Hematopoietic multipotent progenitor cell treated with erythropoietin and hydrocortisone succinate and interleukin-3 and kit ligand, for 17 days (in vitro differentiated cells): ENCODE measurements at places on chromosomes 4 and X.

- no peak for DNase-seq
Measured at GRCh38 chrX:26050099-26050498, 88.0 kb upstream of the MAGEB18 start.

DNA sequence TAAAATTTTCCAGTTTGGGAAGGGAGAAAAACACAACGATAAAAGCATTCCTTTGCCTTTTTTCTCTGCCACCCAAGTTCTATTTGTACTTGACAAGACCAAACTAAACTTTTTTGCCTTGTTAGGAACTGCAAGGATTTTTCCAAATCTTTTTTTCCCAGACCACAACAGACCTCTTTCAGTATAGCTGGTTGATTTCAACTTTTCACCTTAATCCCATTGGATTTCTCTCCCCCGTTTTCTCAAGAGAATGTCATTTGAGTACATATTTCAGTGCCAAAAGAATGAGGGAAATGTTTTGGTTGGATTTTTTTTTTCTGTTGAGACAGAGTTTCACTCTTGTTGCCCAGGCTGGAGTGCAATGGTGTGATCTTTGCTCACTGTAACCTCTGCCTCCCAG is 18.5 kb upstream of the SGMS2 start:
- DNase-seq: no peak

GRCh38 chr4:153809307-153809706 is 20.4 kb upstream of the SFRP2 start:
- no peak for DNase-seq

DNA sequence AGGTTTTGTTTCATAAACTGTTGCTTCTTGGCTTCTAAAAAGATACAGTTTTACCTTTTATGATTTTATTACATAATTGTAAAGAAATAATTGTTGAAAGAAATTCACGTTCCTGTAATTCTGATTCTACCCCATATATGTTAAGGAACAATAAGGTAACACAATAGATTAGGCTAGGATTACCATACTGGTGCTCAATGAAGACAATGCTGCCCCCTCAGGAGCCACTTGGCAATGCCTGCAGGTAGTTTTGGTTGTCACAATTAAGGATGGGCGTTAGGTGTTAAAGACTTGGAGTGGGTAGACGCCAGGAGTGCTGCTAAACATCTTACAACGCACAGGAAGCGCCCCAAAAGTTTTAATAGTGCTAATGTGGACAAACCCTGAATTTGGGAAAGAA is 133.2 kb downstream of the NLGN4X start:
- DNase-seq: no peak

DNA sequence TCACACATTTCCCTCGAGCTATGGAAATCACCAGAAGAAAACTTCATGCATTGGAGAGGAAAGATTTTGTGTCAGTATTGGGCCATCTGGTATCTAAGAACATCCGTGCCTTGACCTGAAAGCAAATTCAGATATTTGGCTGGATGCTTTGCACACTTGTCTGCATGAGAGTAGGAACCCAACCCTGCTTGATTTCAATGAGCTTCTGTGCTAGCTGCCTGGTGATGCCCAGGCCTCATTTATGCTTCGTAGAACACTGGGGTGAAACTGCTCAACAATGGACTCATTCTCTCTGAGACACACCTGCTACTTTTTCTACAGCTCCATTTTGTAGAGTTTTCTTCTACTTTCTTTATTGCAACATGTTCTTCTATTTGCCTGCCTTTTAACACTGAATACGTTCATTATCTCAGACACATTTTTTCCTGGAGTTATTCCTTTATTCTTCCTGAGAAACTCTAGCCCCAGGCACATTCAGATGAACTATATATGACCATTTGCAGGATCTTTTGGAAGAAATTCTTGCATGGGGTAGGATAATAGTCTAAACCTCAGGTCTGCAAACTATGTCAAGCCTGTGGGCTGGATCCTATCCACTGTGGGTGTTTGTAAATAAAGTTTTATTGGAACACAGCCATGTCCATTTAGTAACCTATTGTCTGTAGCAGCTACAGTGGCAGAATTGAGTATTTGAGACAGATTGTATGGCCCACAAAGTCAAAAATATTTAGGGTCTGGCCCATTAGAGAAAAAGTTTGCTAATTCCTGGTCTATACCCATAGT is 83.8 kb upstream of the CLCN4 start:
- no peak for DNase-seq

DNA sequence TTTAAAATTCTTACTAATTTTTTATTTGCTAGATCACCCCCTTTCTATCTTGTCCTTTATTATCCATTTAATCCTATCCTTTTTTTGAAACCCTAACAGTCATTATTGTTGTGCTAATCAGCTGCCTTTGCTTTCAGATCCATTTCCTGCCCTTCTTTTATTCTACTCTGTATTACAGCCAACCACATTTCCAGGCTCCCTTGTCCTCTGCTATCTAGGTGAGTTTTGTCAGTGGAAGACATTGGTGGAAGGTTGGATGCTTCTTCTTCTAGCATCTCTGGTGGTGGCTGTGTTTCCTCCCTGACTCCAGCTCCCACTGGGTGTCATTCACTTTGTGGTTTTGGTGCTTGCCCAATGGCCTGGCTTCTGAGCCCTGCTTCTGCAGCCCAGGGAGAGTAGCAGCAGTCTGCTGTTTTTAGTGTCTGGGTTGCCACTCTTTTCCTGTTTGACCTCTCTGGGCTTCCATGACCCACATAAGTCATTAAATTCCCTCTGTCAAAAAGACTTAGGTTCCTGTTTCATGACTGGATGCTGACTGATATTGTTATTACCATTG is 225.2 kb upstream of the PGRMC2 start:
- no peak for DNase-seq

- DNase-seq: no peak
Measured at GRCh38 chr4:5890063-5890727, 2.7 kb downstream of the CRMP1 start.

DNA sequence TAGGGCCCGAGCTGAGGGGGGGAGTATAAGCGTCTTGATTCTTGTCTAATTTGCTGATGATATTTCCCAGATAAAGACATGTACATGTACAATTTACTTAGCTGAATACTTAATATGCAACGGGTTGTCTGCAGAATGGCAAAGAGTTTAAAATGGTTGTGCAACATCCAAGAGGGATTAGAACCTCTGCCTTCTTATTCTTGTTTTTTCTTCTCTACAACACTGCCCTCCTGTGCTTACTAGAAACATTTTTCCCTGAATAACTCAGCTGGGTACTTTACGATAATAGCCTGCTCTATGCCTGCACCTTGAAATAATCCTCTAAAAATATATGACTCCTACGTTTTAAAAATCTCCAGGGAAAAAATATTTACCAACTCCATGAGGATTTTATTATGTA is 41.8 kb downstream of the INTS12 start:
- DNase-seq: no peak

DNA sequence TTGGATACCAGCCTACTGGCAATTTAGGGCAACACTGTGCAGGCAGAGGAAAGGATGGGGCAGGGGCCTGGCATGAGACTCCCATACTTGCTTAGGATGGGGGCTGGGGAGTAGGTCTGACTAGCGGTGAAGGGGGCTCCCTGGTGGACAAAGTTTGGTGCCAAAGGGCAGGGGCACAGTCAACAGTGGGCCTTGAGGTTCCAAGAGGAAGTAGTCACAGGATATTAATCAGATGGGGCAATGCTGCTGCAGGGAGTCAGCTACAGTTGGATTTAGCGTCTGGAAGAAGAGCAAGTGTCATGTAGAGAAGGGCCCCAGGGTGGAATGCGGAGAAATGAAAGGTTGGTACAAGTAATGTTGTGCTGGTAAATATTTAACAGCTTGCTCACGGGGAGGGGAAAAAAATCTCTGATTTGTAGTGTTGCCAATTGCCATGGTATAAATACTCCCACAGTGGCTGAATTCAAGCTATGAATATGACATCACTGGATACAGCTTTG is 139.4 kb downstream of the PJA1 start:
- no peak for DNase-seq

- DNase-seq: peak; percentile 57
Measured at GRCh38 chr4:110085131-110085530, 113.3 kb downstream of the ELOVL6 start.

- no peak for DNase-seq
Measured at GRCh38 chr4:80265571-80266252, 752 bp upstream of the FGF5 start.

GRCh38 chrX:11349661-11350337 is 56.6 kb downstream of the AMELX start:
- no peak for DNase-seq

GRCh38 chrX:41912923-41913322 is 10.4 kb downstream of the CASK start:
- no peak for DNase-seq

GRCh38 chr4:960636-961350 is 12.6 kb downstream of the DGKQ start:
- DNase-seq: no peak

DNA sequence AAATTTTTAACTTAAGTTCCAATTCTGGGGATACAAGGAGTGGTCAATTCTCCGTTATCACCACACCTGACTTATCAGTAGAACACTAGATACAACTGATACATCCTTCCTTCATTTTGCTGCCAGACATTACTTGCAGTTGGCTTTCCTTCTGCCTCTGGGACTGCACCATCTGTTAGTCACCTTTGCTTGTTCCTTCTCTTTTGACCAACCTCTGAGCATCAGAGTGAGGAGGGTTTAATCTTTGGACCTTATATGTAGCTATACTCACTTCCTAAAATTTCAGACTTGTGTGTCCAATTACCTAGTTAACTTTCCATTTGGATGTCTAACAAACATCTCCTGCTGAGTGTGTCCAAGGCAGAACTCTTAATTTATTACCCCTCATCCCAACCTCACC is 330.7 kb downstream of the PTTG2 start:
- no peak for DNase-seq

- no peak for DNase-seq
Measured at GRCh38 chrX:1483843-1484637, 31.3 kb upstream of the ASMTL start.

- DNase-seq: no peak
Measured at GRCh38 chr4:158865520-158866177, 96.8 kb downstream of the FNIP2 start.

DNA sequence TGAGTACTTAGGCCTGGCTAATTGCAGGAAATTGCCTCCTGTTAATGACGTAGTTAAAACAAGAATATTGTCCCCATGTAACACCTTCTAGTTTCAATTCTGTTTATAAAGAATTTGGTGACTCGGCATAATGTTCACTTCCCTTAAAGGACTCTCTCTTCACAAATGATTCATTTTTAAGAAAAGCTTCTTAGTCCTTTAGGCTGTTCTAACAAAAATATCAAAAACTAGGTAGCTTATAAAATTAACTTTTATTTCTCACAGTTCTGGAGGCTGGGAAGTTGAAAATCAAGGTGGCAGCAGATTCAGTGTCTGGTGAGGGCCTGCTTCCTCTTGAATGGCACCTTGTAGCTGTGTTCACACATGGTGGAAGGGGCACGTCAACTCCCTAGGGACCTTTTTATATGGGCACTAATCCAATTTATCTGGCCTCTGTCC is 23.8 kb downstream of the COL25A1 start:
- no peak for DNase-seq

DNA sequence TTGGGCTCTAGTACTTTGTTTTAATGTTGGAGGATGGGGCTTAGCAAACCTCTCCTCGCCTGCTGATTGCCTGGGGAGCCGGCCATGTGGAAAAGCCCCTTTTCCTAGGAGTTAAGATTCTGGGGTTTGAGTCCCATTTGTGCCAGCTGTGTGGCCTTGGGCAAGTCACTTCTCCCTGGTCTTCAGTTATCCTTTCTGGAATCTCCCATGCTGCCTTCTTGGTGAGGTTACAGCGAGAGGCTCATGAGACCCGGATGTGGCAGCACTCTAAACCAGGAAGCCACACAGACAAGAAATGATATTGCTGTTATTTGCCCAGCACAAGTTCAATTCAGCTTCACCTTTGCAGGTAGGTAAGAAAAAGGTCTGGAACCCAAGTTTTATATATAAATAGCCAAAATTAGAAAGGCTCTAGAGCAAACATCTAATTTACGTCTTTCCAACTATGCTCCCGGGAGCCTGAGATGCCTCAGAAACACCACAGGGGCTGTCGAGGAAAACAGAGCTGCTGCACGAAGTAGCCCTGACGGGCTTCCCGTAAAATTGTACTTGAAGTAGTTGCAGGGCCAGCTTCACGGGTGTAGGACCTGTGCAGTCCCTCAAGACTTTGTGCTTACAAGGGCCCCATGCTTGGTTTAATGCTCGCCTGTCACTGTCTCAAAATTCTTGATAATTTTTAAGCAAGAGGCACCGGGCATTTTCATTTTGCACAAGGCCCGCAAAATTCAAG is 8.3 kb upstream of the SASH3 start:
- no peak for DNase-seq

DNA sequence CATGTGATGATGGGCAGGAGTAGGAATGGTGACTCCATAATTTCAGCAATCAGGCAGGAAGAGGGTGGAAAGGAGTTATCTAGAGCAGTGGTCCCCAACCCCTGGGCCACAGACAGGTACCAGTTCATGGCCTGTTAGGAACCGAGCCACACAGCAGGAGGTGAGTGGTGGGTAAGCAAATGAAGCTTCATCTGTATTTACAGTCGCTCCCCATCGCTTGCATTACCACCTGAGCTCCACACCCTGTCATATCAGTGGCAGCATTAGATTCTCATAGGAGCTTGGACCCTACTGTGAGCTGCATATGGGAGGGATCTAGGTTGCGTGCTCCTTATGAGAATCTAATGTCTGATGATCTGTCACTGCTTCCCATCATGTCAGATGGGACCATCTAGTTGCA is 1.4 kb upstream of the TLR10 start:
- no peak for DNase-seq
